ENCODE measurements at places on chromosomes 2 and 18. TPM values are rescaled to one million over a fixed set of nuclear protein-coding genes. Genes with fewer than 3 reads are reported as not detected.

Gene NCKAP5
- not detected for total RNA-seq

- no peak for DNase-seq
Observed at GRCh38 chr2:38632980-38633379, 30.3 kb upstream of the HNRNPLL start.

GRCh38 chr2:216013080-216013909 is at the start of gene MREG:
Gene MREG (minus strand): TSS chr2:216013551. CDS start chr2:216013327, 224 bp downstream.
- DNase-seq: peak; percentile 94

Gene NR4A2
- 23.0 TPM for total RNA-seq

Gene ABCG8
- total RNA-seq: not detected

DNA sequence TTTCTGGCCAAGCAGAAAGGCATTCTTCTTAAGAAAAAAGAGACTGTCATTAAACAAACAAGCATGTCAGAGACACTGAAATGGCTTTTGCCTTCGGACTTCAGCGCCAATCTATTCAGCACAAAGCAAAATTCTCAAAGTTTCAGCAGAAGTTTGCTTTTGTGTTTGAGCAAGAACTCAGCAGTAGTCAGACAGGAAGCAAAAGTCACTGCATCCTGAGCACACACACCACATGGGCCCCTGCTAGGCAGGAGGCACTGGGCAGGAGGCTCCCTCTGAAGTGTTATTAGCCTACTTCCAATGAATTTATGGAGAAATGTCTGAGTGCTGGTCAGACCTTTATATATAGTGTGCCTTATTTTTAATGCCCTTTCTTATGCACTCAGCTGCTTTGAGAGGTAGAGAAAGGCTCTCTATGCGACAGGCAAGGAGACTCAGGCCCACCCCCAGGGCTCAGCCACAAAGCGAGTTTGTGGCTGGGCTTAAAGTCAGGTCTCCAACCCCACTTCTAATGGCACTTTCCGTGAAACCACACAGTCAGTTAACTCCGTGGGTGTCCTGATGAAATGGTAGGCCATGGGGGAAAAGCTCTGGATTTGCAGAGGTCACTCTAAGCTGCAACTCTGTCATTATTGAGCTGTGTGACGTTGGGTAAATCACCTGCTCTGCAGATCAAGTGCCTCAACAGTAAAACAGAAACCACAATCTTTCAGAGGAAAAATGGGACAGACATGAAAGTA is 161.0 kb upstream of the TMEM200C start:
- DNase-seq: no peak

DNA sequence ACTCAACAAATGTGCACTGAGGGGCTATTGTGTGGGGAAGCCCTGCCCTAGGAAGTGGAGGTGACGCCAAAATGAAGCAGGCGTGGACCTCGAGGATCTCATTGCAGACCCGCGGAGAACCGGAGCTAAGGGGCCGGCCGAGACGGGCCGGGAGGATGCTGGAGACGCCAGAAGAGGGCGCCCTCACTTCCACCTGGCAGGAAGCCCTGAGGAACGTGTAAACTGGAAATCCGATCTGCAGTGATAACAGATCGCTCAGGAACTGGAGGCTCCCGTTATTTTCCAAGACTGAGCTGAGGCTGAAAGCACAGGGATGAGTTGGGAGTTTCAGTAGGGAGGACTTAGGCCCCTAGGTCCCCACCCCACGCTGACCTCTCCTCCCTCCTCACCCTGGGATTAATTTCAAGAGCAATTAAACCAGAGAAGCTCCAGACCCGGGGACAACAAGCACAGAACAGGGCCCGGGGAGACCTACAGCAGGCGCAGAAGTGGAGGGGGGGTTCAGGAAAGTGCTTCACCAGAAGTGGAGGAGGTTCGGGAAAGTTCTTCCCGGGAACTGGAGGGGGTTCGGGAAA is 7.7 kb upstream of the COL6A3 start:
- peak; percentile 90 for DNase-seq

DNA sequence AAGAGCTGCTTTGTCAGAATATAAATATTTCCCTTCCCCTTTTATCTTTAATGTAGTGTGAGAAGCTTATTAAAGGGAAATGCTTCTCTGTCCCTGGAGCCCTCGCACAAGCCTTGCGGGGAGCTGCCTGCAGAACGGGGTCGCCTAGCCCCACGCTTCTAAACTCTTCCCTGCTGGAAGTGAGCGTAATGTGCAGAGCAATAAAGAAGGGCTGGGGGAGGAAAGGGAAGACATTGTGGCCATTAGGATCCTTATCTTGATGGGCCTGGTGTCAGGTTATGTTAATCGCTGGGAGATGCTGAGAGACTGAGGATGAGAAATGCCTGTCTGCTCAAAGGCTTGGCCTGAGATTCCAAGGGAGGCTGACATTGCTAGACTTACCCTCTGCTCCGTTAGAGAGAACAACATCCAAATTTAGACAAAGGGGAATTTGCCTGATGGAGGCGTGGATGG is 18.9 kb upstream of the FZD7 start:
- DNase-seq: no peak

GRCh38 chr18:35376742-35377695 is at the start of gene ZNF396:
Gene ZNF396 (minus strand): TSS chr18:35377337. CDS start chr18:35374292, 3,045 bp downstream.
- peak; percentile 81 for DNase-seq

Gene MEIS1
- not detected for total RNA-seq

DNA sequence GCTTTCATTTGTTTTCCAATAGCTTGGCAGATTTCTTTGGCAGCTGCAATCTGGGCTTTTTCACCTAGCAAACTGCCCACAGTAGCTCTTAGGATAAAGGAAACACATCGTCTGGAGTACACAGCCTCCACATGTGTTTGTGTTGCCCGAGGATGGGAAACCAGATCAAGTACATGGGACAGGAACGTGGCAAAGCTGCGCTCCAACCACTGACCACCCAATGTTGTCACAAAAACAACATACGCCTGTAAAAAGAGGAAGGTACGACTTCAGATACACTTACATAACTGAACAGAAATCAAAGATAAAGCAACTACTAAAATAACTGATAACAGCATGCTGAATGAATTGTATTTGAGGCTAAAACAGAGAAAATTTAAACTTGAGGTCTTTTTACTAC is 15.5 kb downstream of the HEATR5B start:
- no peak for DNase-seq

DNA sequence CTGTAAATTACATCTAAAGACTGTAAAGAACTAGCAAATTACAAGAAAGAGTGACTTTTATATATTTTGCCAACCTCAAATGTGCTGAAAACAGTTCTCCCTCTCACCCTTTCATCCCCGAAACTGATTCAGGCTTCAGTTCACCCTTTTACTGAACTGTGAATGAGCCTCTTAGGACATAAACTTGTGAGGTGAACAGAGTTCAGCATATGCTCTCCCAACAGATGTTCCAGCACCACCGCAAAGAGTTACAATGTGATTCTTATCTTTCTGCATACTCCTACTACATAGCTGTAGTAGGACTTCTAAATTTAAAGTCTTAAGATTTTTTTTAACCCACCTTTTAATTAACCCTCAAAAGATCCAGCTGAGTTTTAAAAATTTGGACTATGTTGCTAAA is 1.2 kb upstream of the ZCCHC2 start:
- DNase-seq: no peak

DNA sequence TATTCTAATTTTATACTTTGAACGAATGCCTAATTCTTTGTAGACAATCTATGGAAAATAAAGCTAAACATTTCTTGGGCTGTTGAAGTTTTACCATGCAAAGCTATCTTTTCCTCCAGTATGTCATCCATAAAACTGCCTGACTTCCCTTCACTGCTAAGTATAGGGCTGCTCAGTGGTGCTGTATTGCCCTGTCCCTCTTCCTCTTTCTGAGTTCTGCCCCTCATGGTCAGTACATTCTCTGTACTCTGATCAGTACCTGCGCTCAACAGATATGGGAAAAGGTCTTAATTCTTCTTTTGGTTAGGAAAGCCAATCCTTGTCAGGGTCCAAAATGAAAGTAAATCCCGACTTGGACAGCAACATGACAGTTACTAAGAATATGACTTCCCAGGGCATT is 321.9 kb downstream of the RAD51AP2 start:
- DNase-seq: no peak

DNA sequence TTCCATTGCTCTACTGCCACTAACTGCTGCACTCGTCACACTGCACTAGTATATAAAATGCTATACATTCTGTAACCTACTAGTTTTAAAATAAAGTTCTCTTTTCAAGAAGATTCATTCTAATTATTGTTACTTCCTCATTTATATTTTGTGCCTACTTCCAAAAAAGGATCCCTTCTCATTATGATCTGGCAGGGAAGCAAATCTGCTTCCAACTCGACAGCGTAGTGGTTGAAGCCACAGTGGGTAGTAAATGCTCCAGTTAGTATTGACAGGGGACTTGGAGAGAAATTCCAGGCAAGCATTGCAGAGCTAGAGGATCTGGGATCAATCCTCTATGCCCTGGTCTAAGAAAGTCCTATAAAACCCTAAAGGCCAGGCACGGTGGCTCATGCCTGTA is 53.3 kb upstream of the AP1S3 start:
- DNase-seq: no peak

DNA sequence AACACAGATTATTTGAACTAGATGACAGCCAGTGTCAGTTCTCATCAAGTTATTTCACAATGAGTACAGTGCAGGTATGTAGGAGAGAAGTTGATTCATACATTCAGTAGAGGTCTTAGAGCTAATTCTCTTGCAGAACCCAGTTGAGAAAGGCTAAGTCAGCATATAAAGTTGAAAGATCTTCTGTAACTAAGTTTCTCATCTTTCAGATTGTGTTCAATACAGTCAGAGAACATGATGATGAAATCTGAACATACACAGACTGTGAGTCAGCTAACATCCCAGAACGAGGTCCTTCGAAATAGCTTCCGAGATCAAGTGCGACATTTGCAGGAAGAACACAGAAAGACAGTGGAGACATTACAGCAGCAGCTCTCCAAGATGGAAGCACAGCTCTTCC is 41.9 kb upstream of the LIMS1 start:
- DNase-seq: no peak

DNA sequence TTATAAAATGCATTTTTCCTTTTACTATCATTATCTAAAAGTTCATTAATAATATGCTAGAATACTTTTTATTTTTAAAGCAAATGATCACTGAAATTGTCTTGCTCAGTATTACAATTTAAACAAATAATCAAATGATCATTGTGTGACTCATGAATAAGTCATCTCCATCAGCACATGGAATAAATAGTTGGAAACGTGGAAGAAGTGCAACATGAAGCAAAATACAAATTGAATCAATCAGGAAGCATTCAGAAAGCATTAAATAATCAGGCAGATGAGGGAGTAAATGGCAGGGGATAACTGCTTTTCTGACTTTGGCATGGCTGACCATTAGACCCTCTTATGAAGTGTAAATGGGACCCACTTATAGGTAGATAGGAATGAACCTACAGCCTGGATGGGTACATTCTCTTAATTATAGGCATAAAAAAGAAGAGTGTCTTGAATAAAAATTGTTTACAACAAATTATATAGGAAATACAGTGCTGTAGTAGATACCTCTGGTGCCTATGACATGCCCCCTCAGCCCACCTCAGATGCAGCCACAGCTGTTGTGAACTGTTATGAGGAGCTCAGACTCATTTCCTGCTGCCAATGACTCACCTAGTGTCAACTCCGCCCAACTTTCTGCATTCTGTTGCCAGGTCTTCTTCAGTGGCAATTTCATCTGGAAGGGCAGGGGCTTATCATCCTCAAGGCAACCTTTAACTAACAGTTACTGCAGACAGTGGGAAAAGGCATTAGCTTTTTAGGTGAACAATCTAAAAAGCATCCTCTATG is 936.0 kb downstream of the TRIB2 start:
- peak; percentile 18 for DNase-seq

DNA sequence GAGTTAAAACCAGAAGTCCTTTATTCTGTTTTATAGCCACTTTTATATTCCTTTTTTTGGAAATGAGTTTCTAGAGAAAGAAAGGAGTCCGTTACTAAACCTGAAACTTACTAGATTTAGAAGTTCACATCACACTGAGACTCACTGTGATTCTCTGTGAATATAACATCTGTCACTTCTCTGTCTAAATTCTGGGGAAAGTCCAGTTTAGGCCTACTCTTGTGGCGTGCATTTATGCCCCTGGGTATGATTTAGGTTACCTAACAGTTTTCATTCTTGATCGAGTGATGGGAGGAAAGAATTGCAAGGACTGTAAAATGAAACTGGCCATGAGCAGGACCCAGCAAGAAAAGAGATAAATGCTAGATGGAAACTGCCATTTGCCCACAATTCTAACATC is 449.6 kb downstream of the SPAG16 start:
- no peak for DNase-seq

DNA sequence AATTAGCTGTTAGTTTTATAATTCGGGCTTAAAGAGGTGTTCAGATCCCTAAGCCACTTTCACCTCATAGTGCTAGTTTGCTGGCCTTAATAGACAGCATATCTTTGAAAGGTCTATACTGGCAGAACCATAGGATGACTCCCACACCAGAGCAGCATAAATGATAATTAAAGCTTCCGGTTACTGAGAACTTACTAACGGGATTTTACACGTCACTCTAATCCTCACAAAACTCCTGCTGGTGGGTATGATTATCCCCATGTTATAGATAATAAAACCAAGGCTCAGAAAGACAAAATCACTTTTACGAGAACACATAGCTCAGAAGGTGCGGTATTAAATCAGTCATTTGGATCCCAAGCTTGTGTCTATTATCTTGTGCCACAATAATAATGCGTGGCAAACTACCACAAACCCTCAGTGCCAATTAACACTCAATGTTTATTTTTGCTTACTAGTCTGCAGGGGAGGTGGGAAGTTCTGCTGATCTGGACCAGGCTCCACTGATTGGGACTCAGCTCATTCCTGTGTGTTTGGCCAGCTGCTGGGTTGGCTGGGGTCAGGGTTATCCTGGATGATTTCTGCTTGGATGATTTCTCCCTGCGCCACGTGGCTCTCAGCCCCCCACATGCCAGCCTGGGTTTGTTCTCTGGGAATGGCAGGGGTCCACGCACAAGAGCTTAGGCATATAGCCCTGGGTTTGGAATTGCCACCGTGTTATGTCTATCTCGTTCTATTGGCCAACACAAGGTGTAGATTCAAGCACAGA is 62.3 kb downstream of the TRIB2 start:
- DNase-seq: no peak

Gene CCDC68
- total RNA-seq: not detected

DNA sequence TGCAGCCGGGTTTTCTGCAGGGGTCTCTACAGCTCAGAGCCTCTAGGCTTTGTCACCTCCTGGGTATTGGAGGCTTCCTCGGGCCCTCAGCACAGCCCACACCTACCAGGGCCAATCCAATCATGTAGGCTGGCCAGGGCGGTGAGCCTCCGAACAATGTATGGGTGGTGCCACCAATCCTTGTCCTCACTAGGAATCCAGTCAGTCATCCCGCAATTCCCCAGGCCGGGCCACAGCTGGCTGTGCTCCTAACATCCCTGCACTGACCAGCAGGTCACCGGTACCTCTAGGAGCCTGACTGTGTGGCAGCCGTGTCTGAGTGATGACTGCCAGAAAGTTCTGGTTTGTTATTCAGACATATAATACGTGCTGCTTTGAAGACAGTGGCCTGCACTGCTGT is 129.4 kb downstream of the SH3RF3 start:
- DNase-seq: no peak

Gene PDCD1
- total RNA-seq: 37.2 TPM

Gene CCBE1
- total RNA-seq: 0.14 TPM

DNA sequence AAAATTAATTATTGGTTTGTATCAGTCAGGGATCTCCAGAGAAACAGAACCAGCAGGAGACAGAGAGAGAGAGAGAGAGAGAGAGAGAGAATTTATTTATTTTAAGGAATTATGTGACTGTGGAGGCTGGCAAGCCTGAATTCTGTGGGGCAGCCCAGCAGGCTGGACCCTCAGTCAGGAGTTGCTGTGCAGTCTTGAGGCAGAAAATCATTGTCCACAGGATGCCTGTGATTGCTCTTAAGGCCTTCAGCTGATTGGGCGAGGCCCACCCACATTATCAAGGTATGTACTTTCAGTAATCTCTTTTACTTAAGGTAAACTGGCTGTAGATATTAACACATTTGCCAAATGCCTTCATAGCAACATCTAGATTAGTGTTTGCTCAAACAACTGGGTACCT is 155.3 kb downstream of the SEPTIN10 start:
- DNase-seq: no peak
